ENCODE measurements at places on chromosomes 12 and 14. TPM values are rescaled to one million over a fixed set of nuclear protein-coding genes. Genes with fewer than 3 reads are reported as not detected.
A peak's percentile ranks its signal among the peaks of the same experiment; 100 is the strongest.

- no peak for DNase-seq
- H3K4me3 ChIP-seq, result no peak overlapping the region
- no peak overlapping the region for H3K27ac ChIP-seq
Observed at GRCh38 chr12:94379479-94380113, 80.1 kb downstream of the CEP83 start.

CARMIL3 gene
- polyA plus RNA-seq, result 0.76 TPM

OR4Q2 gene
- not detected for polyA plus RNA-seq

DNA sequence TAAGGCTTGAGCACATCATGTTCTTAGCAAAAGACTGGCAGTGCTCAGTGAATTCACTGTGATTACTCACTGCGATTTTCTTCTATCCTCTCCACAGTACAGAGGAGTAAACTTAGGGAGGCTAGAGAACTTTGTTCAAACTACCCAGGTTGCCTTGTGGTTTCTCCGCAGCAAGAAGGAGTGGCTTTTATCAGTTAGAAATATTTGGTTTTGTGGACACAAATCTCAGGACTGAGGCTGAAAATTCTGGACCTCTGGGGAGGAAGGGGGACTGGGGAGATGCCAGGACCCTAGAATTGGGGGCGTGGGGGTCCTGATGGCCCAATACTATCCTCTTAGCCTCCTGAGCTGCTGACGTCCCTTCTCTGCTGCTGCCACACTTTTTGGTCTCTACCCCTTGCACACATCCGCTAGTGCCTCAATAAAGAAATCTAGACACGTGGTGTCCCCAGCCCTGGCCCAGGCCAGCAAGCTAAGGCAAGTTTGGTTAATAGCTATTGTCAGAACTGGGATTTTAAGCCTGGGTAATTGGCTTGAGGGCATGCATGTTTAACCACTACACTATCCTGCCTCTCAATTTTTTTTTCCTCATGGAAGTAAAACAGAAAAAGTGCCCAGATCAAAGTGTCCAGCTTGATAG lies 842 bp downstream of the OAS2 start:
- peaks cover 19% of the 10 kb centered on the region for H3K4me1 ChIP-seq
- DNase-seq, result no peak
- H3K27me3 ChIP-seq, result no peaks in the 10 kb centered on the region
- peak overlapping the region; percentile 76 for H3K27ac ChIP-seq
- no peaks in the 10 kb centered on the region for H3K36me3 ChIP-seq
- H3K4me3 ChIP-seq, result peak overlapping the region; percentile 48

DNA sequence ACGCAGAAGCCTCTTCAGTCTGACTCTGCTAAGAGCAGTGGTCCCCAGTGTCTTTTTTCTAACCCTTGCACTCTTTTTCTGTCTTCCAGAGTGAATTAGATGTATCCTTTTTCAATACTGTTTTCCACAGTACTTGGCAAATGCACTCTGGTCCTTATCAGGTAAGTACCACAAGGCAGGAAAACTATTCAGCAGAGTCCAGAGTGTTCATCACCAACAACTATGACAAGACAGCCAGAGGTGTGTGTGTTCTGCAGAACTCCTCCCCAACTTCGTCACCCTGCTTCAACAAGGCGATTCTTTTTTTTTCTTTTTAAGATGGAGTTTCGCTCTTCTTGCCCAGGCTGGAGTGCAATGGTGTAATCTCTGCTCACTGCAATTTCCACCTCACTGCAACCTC lies 54.3 kb upstream of the STRN3 start:
- H3K27ac ChIP-seq, result peak overlapping the region; percentile 28
- H3K36me3 ChIP-seq, result no peaks in the 10 kb centered on the region
- peaks cover 7% of the 10 kb centered on the region for H3K4me1 ChIP-seq
- H3K27me3 ChIP-seq, result no peaks in the 10 kb centered on the region
- no peak overlapping the region for H3K4me3 ChIP-seq

- no peaks in the 10 kb centered on the region for H3K36me3 ChIP-seq
- no peak overlapping the region for H3K4me3 ChIP-seq
- H3K27ac ChIP-seq, result no peak overlapping the region
- no peaks in the 10 kb centered on the region for H3K4me1 ChIP-seq
- DNase-seq, result no peak
Observed at GRCh38 chr12:20950248-20950647, 139.7 kb downstream of the SLCO1B3 start.

DNA sequence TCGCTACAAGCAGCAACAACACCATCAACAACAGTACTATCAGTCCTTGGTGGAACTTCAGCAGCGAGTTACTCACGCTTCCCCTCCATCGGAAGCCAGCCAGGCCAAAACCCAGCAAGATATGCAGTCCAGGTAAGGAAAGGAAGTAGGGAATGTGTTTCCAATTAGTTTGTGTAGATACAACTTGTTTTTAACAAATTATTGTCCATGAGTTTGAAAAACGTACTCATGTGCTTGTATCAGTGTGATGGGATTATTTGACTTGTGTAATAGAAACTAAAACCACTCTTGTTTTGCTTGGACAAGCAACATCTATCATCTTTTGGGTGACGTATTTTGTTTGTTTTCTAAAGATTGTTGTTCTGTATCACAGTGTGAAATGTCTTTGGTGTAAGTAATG lies 137.9 kb downstream of the NAV3 start:
- H3K36me3 ChIP-seq, result peaks cover 1% of the 10 kb centered on the region
- no peak overlapping the region for H3K27ac ChIP-seq
- no peak for DNase-seq

DNA sequence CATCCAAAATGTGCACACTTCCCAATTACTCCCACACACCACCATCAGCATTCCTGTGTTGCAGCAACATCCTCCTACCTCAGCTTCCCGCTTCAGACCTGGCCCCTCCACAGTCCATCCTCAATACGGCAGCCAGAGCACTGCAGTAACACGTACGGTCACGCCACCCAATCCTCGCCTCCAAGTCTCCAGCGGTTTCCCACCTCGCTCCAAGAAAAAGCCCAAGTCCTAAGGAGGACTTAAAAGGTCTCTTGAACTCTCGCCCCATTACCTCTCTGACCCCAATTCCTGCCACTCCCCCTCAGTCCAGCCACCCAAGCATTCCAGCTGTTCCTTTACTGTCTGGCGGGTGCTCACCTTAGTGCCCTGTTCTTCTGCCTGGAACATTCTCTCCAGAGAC lies 12.0 kb downstream of the FBXO21 start:
- no peaks in the 10 kb centered on the region for H3K4me1 ChIP-seq
- no peak overlapping the region for H3K27ac ChIP-seq
- peaks cover 10% of the 10 kb centered on the region for H3K36me3 ChIP-seq
- H3K4me3 ChIP-seq, result no peak overlapping the region
- no peak for DNase-seq
- no peaks in the 10 kb centered on the region for H3K27me3 ChIP-seq

DNA sequence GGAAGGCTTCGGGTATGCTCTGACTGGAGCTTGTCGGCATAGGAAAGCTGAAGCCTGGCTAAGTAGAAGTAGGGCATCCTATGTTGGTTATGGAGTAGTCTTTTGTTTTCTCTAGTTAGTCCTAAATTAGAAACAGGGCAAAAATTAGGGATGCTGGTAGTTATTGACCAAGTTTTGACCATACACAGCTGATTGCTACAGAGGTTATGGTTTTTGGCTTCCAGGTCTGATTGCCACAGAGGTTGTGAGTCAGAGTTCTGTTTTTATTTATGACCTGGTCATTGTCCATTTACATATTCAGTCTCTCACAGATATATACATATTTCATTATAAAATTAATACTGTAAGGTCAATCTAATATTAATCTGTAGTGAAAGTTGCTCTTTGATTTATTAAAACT lies 219.2 kb downstream of the FSCB start:
- no peak overlapping the region for H3K27ac ChIP-seq
- no peak overlapping the region for H3K4me3 ChIP-seq
- no peaks in the 10 kb centered on the region for H3K4me1 ChIP-seq
- no peaks in the 10 kb centered on the region for H3K27me3 ChIP-seq
- H3K36me3 ChIP-seq, result no peaks in the 10 kb centered on the region

DNA sequence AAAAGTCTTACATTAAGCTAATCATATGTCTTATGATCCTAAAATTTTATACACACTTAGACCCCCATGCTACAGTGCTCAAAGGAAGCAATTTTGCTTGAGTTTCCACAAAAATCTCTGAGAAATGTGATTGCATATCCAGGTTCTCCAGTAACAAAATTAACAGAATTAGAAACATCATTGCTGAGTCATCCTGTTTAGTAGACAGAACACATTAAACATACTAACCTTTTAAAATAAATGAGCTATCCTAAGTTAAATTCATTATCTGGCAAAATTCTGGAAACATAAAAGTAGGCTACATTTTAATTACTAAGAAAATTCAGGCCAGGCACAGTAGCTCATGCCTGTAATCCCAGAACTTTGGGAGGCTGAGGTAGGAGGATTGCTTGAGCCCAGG lies 94.7 kb downstream of the DENND5B start:
- no peaks in the 10 kb centered on the region for H3K27me3 ChIP-seq
- H3K4me1 ChIP-seq, result peaks cover 22% of the 10 kb centered on the region
- H3K36me3 ChIP-seq, result no peaks in the 10 kb centered on the region
- DNase-seq, result no peak
- peak overlapping the region; percentile 3 for H3K27ac ChIP-seq

DNA sequence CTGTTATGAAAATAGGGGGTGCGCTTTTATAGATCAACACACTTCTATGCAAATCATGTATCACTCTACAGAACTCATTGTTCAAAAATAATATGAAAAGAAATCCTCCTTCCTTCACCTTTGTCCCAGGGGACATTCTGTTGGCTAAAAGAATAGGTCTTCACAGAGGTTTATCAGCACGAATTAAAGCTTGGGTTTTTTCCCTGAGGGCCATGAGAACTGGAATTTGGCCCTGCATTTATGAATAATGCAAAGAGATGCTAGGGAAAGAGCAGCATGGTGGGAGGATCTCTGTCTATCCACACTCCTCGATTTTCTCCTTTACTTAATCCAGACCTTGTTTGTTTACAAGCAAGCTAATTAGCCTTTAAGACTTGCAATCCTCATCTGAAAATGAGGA lies 16.2 kb upstream of the CRADD start:
- no peak for DNase-seq
- H3K27ac ChIP-seq, result no peak overlapping the region
- H3K4me3 ChIP-seq, result no peak overlapping the region
- no peaks in the 10 kb centered on the region for H3K4me1 ChIP-seq

PRB2 gene
- polyA plus RNA-seq, result 0.18 TPM

SYNDIG1L gene
- not detected for polyA plus RNA-seq

- no peak for DNase-seq
- peaks cover 11% of the 10 kb centered on the region for H3K4me1 ChIP-seq
- H3K36me3 ChIP-seq, result peaks cover 3% of the 10 kb centered on the region
- no peaks in the 10 kb centered on the region for H3K27me3 ChIP-seq
- no peak overlapping the region for H3K4me3 ChIP-seq
- no peak overlapping the region for H3K27ac ChIP-seq
Observed at GRCh38 chr14:35287431-35288013, 4.7 kb upstream of the PSMA6 start.

DNA sequence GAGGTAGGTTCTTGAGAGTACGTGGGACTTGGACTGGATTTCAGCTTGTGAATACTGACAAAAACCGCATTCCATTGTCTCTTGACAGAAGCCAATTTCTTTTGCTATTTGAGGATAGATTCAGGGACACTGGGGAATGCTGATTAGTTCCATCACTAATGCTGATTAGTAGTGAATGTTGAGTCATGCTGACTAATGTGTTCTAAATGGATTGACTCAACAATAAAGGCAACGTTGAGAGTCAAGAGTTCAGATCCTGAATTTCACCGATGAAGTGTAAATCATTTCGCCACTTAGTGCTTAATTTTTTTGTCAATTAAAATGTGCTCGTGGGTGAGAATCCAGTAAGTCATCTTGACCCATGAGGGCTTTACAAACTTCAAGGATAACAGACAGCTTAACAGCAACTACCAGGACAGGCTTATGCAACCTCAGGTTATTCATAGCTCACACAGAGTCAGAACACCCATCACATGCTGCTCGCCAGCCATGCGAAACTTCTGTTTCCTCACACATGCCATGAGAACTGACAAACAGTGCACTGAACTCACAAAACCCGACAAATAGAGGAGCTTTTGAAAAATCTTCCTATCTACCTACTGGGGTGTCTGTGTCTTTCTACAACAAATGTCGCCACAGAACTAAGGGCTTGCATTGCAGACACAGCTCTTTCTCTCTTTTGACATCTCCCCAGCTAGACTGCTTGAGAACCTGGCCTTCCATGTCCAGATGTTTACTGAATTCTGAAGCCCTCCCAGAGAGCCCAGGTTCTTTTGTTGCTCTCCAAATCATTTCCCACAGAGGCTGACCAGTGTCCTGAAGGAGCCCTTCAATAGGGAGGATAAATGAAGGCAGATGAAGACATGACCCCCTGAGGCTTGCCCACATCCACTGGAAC lies 316.4 kb downstream of the ZFP36L1 start:
- DNase-seq, result peak; percentile 71
- H3K4me1 ChIP-seq, result peaks cover 34% of the 10 kb centered on the region
- no peaks in the 10 kb centered on the region for H3K27me3 ChIP-seq
- no peaks in the 10 kb centered on the region for H3K36me3 ChIP-seq

DNA sequence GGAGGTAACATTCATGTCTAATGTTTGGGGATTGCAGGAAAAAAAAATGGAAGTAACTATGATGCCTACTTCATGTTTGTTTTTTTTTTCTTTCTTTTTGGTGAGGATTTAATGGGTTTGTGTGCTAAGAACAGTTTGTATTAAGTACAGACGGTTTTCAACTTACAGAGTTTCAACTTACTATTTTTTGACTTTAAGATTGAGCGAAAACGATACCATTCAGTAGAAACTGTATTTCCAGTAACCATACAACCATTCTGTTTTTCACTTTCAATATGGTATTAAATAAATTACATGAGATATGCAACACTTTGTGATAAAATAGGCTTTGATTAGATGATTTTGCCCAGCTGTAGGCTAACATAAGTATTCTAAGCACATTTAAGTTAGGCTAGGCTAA lies 10.4 kb downstream of the TECPR2 start:
- no peaks in the 10 kb centered on the region for H3K4me1 ChIP-seq
- H3K27me3 ChIP-seq, result no peaks in the 10 kb centered on the region
- H3K27ac ChIP-seq, result no peak overlapping the region
- H3K4me3 ChIP-seq, result no peak overlapping the region
- no peak for DNase-seq

GRCh38 chr12:42609605-42610004 lies 20.1 kb upstream of the PRICKLE1 start:
- DNase-seq, result no peak
- H3K4me3 ChIP-seq, result no peak overlapping the region
- peaks cover 3% of the 10 kb centered on the region for H3K4me1 ChIP-seq
- H3K27ac ChIP-seq, result no peak overlapping the region
- H3K36me3 ChIP-seq, result no peaks in the 10 kb centered on the region
- no peaks in the 10 kb centered on the region for H3K27me3 ChIP-seq

DNA sequence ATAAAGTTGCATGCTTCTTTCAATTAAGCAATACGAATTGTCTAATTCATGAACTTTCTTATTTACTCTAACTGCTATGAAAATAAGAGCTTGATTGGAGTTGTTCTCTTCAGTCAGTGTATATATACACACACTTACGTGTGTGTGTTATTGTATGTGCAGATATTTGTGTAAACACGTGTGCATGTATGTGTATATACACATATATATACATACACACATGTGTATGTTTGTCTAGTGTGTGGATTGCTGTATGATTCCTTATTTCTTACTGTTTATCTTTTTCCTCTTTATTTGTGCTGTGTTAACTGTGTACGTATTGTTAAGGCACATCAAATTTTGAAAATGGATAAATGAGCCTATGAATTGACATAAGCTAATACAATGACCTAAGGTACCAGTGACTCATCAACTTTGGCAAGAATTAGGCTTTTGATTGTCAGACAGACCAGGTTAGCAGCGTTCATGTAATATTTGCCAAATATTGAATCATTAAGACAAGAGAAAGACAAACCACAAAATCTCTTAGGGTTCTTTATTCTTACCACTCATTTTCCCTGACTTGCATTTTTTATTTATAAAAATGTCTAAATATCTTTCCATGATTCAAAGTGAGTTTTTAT lies 423.9 kb downstream of the SOX5 start:
- H3K27me3 ChIP-seq, result no peaks in the 10 kb centered on the region
- peak; percentile 32 for DNase-seq
- H3K4me1 ChIP-seq, result peaks cover 10% of the 10 kb centered on the region
- H3K36me3 ChIP-seq, result no peaks in the 10 kb centered on the region
- H3K27ac ChIP-seq, result no peak overlapping the region
- no peak overlapping the region for H3K4me3 ChIP-seq

PLEKHD1 gene
- polyA plus RNA-seq, result 0.01 TPM

Measured in keratinocyte (primary cell).